ENCODE measurements at places on chromosomes 6 and 20.
A peak's percentile ranks its signal among the peaks of the same experiment; 100 is the strongest.

DNA sequence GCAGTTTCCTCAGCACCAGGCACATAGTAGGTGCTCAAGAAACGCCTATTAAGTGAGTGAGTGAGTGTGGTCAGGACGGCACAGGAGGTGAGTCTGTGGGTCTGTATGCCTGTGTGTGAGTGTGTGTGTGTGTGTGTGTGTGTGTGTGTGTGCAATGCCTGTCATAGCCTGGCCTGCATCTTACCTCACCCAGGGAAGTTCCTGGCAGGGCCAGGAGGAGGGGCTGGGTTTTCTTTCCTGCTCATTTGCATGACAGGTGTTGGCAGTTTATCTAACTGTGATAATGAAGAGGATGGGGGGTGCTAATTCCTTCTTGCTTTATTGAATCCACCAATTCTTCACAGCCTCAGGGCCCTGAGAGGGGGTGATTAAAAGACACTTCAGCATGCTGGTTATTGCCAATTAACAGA lies 146.7 kb upstream of the MLN start:
- no peak overlapping the region for H3K27ac ChIP-seq
- H3K4me3 ChIP-seq = no peak overlapping the region
- H3K27me3 ChIP-seq = no peaks in the 10 kb centered on the region
- DNase-seq = peak; percentile 6

DNA sequence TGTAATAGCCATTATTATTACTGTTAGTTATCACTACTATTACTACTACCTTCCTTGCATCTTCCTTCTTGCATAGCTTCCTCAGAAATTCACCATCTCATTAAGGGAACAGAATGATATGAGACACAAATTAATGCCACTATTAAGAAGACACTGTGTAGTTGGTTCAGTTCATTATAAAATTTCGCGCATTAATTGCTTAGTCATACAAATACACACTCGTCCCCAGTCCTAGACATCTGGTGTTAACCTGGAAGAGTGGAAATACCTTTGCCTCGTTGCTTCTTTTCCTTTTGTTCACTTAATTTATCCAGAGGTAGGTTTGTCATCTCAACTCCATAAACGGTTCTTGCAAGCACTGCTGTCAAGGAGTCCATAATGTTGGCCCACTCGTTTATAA lies 107.5 kb downstream of the RALGAPA2 start:
- H3K4me3 ChIP-seq = no peak overlapping the region
- no peaks in the 10 kb centered on the region for H3K27me3 ChIP-seq
- no peaks in the 10 kb centered on the region for H3K36me3 ChIP-seq

GRCh38 chr6:8231956-8232355 lies 129.6 kb upstream of the EEF1E1 start:
- DNase-seq = no peak
- H3K27me3 ChIP-seq = no peaks in the 10 kb centered on the region
- H3K4me3 ChIP-seq = no peak overlapping the region
- no peaks in the 10 kb centered on the region for H3K36me3 ChIP-seq
- no peak overlapping the region for H3K27ac ChIP-seq
- H3K4me1 ChIP-seq = no peaks in the 10 kb centered on the region

DNA sequence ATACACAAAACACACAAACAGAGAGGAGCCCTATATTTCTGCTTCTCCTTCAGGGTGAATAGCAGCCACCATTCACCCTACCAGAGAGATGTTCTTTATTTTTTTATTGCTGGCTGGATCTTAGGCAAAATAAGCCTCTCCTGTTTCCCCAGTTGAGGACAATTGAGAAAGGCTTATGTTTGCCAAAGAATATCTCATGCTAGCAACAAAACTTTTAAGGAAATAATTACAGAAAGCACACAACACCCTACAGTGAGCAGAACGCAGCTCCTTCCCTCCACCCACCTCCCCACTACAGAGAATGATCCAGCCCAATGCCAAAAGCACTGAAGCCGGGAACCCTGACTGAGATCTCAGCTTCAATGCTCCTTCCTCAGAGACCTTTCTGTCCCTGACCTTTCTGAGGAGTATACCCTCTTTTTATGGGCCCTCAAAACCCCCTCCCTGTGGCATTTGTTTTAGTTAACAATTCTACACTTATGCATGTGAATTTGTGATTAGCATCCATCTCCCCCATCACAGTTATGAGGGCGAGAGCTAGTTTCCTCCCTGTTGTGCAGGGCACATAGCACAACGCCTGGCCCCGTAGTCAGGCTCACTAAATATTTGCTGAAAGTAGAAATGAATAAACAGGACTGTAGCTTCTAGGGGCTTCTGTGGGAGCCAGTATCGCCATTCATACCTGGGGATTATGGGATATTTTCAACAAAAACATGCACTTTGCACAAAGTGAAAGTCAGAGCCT lies 491.6 kb upstream of the CDH4 start:
- no peaks in the 10 kb centered on the region for H3K4me1 ChIP-seq
- H3K36me3 ChIP-seq = no peaks in the 10 kb centered on the region
- DNase-seq = no peak
- H3K27me3 ChIP-seq = no peaks in the 10 kb centered on the region
- H3K4me3 ChIP-seq = peak overlapping the region; percentile 54

DNA sequence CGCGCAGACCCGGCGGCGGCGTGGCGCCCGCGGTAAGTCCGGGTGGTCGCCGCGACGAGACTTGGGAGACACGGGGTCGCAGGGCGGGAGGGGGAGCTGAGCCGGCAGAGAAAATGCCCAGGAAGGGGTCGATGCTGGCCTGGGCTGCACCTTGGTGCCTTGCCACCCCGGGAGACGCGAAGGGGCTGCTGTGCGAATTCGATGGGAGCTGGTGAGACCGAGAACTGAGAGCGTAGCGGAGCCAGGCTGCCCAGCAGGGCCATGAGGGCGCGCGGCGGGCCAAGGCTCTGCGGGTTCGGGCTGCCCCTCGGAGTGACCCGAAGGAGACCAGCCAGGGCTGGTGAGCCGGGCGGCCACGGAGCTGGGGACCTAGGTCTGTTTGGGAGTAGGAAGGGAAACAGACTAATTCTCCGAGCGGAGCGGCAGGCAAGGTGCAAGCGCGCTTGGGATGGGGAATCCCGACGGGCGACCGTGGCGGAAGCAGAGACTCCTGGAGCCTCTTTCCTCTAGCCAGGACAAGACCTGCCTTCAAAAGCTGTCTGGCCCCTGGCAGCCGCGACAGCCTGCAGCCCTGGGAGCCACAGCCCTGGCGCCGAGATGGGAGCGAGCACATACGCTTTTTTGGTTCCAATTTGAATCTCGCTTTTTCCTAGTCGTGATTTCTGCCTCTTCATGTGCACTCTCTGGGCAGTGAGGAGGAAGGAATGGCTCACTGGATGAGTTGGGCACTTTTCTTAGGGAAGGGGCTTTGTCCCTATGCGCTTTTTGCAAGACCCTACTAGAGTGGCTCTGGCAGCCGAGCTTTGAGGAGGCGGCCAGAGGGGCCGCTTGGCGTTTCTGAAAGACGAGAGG lies 691 bp downstream of the SYNDIG1 start:
- peaks cover 7% of the 10 kb centered on the region for H3K27me3 ChIP-seq
- H3K27ac ChIP-seq = no peak overlapping the region
- peak overlapping the region; percentile 54 for H3K4me3 ChIP-seq
- H3K36me3 ChIP-seq = no peaks in the 10 kb centered on the region

GRCh38 chr6:40957616-40958492 lies 81.2 kb downstream of the UNC5CL start:
- H3K27me3 ChIP-seq = no peaks in the 10 kb centered on the region
- no peaks in the 10 kb centered on the region for H3K4me1 ChIP-seq

- no peak for DNase-seq
- H3K4me1 ChIP-seq = no peaks in the 10 kb centered on the region
- H3K27ac ChIP-seq = no peak overlapping the region
- no peak overlapping the region for H3K4me3 ChIP-seq
- no peaks in the 10 kb centered on the region for H3K36me3 ChIP-seq
- no peaks in the 10 kb centered on the region for H3K27me3 ChIP-seq
Observed at GRCh38 chr6:24918641-24919055, 17.1 kb downstream of the RIPOR2 start.

DNA sequence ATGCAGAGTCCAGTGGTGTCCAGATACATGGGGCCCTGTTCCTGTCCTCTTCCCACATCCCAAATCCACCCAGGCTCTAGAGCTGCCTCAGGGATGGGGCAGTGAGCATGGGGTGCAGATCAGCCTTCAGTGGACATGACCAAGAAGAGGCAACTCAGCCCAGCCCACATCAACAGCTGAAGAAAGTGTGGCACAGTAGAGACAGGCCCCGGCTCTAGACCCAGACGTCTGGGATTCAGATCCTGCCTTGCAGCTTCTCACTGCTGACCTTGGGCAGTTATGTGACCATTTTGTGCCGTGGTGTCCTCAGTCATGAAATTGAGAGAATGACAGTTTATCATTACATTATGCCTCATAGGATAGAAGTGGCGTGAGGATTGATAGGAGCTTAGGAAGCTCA lies 54.6 kb upstream of the CST7 start:
- no peak for DNase-seq
- no peak overlapping the region for H3K4me3 ChIP-seq
- H3K27ac ChIP-seq = no peak overlapping the region
- H3K27me3 ChIP-seq = no peaks in the 10 kb centered on the region
- H3K4me1 ChIP-seq = no peaks in the 10 kb centered on the region

GRCh38 chr20:52779125-52779524 lies 193.0 kb upstream of the TSHZ2 start:
- no peak overlapping the region for H3K4me3 ChIP-seq
- H3K27ac ChIP-seq = no peak overlapping the region
- H3K27me3 ChIP-seq = no peaks in the 10 kb centered on the region
- DNase-seq = no peak
- no peaks in the 10 kb centered on the region for H3K36me3 ChIP-seq
- H3K4me1 ChIP-seq = no peaks in the 10 kb centered on the region

- H3K36me3 ChIP-seq = no peaks in the 10 kb centered on the region
- no peaks in the 10 kb centered on the region for H3K4me1 ChIP-seq
- no peak overlapping the region for H3K4me3 ChIP-seq
- no peak for DNase-seq
Observed at GRCh38 chr20:63261060-63261794, 7.0 kb upstream of the NKAIN4 start.

GRCh38 chr20:10360878-10361277 lies 73.1 kb downstream of the MKKS start:
- H3K36me3 ChIP-seq = no peaks in the 10 kb centered on the region
- H3K4me3 ChIP-seq = no peak overlapping the region
- DNase-seq = no peak
- no peak overlapping the region for H3K27ac ChIP-seq
- H3K27me3 ChIP-seq = no peaks in the 10 kb centered on the region

GRCh38 chr6:104365451-104366234 lies 494.1 kb downstream of the HACE1 start:
- H3K27ac ChIP-seq = no peak overlapping the region
- DNase-seq = no peak
- no peaks in the 10 kb centered on the region for H3K27me3 ChIP-seq
- H3K4me1 ChIP-seq = no peaks in the 10 kb centered on the region

- H3K27ac ChIP-seq = no peak overlapping the region
- no peaks in the 10 kb centered on the region for H3K4me1 ChIP-seq
- H3K27me3 ChIP-seq = no peaks in the 10 kb centered on the region
- no peak for DNase-seq
Observed at GRCh38 chr6:125102411-125102810, 51.2 kb upstream of the TPD52L1 start.

DNA sequence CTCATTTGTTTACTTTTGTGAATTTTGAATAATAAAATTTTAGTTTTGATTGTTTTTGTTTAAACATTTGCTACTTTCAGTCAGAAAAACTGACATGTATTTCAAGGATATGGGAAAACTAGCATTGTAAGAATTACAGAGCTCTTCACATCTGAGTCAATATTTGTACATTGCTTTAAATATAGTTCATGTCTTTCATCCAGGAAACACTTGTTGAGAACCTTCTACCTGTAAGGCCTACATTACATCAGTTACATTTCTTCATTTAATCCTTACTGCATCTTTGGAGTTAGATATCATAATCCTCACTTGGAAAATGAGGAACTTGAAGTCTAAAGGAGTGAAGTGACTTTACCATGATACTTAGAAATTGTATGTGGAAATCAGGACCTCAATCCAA lies 242.9 kb downstream of the KCNQ5 start:
- H3K4me1 ChIP-seq = no peaks in the 10 kb centered on the region
- H3K36me3 ChIP-seq = no peaks in the 10 kb centered on the region
- no peaks in the 10 kb centered on the region for H3K27me3 ChIP-seq
- no peak overlapping the region for H3K4me3 ChIP-seq
- H3K27ac ChIP-seq = no peak overlapping the region

DNA sequence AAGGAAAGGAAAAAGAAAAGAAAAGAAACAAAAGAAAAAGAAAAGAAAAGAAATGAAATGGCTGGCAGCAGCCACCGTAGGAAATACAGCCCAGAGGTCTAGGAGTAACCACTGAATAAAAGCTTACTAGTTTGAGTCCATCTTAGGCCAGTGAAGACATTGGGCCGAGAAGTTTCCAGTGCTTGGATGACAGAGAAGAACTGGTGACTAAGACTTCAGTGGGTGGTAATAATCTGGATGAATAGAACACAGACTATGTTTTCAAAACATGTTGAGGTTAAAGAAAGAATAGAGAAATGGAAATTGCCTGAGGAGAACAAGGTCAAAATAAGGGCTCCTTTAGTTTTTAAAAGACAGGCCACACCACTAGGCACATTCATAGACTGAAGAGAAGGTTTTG lies 198.8 kb downstream of the ATXN1 start:
- H3K36me3 ChIP-seq = no peaks in the 10 kb centered on the region
- H3K4me3 ChIP-seq = no peak overlapping the region
- DNase-seq = no peak
- H3K27me3 ChIP-seq = no peaks in the 10 kb centered on the region
- H3K4me1 ChIP-seq = no peaks in the 10 kb centered on the region
- no peak overlapping the region for H3K27ac ChIP-seq

- H3K4me3 ChIP-seq = no peak overlapping the region
- no peaks in the 10 kb centered on the region for H3K27me3 ChIP-seq
- no peaks in the 10 kb centered on the region for H3K36me3 ChIP-seq
- no peak overlapping the region for H3K27ac ChIP-seq
- no peak for DNase-seq
- no peaks in the 10 kb centered on the region for H3K4me1 ChIP-seq
Observed at GRCh38 chr6:134446218-134446848, 128.4 kb upstream of the SGK1 start.

GRCh38 chr6:147508866-147509608 lies 547 bp downstream of the SAMD5 start:
- DNase-seq = no peak
- no peaks in the 10 kb centered on the region for H3K36me3 ChIP-seq
- H3K4me3 ChIP-seq = peak overlapping the region; percentile 55
- no peaks in the 10 kb centered on the region for H3K4me1 ChIP-seq

- peak overlapping the region; percentile 57 for H3K27ac ChIP-seq
- no peak overlapping the region for H3K4me3 ChIP-seq
- no peaks in the 10 kb centered on the region for H3K27me3 ChIP-seq
- no peaks in the 10 kb centered on the region for H3K36me3 ChIP-seq
- DNase-seq = peak; percentile 54
- peaks cover 6% of the 10 kb centered on the region for H3K4me1 ChIP-seq
Observed at GRCh38 chr6:13445005-13445743, 42.2 kb downstream of the GFOD1 start.

DNA sequence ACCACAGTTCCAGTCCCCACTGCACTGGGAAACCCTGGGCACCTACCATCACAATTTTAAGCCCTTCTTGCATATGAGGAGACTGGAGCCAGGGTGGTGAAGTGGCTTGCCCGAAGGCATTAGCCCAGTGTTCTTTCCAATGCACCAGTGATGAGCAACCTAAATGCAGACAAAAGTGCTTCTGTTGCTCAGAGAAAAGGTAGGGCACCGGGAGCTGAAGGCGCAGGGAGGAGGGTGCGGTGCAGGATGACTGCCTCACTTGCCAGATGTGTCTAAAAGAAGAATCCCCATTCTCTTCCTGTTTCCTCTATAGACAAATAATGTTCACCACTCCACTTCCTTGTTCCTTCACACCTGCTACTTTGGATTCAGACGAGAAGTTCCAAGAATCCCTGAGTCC lies 86.5 kb downstream of the QRSL1 start:
- DNase-seq = peak; percentile 72
- no peak overlapping the region for H3K4me3 ChIP-seq
- H3K36me3 ChIP-seq = no peaks in the 10 kb centered on the region
- H3K27me3 ChIP-seq = no peaks in the 10 kb centered on the region
- peak overlapping the region; percentile 73 for H3K27ac ChIP-seq

Measured in breast epithelium (tissue), 4 donors.